Effector CD4-positive, alpha-beta T cell (primary cell): ENCODE measurements at places on chromosomes 4 and X.

GRCh38 chr4:110278127-110278526 is 79.7 kb upstream of the ELOVL6 start:
- no peak for DNase-seq

- DNase-seq, result no peak
Measured at GRCh38 chr4:1401409-1402020, 4.7 kb downstream of the NKX1-1 start.

DNA sequence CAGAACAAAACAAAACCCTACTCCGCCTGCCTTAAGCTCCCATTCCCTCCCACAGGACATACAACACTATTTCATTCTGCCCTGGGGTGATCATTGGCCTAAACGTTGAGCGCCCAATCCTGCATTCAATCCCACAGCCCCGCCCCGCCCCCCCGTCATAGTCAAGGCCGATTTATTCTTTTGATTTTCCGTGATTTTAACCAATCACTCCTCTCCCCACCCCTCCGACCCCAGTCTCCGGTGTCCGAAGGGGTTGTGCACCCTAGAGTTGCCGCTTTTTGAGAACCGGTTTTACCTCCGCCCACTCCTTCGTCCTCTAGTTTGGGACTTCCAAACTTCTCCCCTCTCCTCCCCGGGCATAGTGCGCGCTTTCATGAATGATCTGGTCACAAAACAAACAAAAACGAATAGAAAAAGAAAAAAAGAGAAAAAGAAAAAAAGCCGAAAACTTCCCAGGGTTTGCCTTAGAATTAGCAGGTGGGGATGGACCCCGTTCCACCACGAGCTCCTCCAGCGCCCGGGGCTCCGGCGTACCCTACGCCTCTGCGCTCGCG is 446 bp upstream of the UBE2A start:
- no peak for DNase-seq

DNA sequence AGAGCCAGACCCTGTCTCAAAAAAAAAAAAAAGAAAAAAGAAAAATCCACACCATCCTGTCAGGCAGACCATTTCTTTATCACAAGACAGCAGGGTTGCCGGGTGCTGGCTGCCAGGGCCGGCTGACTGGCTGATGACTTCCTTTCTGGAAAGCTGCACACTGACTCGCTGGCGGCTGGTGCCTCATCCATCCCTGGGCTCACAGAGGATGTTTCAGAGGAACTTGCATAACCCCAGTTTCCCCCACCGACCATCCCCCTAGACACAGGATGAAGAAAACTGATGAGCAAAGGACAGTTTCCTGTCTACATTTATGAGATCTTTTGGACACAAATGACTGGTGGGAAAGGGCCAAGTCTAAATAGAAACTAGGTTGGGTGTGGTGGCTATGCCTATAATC is 14.1 kb downstream of the HPSE start:
- no peak for DNase-seq

DNA sequence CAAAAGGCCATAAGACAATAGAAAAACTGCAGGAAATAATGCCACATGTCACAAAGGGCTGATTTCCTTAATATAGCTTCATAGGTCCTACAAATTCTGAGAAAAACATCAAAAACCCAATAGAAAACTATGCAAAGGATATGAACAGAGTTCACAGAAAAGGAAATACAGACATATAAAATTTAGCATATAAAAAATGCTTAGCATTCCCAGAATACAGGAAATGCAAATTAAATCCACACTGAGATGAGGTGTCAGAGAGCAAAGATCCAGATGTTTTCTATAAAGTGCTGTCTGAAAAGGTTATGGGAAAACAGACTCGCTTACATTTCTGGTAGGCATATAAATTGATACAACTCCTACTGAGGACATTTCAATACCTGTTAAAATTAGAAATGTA is 33.8 kb downstream of the TXK start:
- DNase-seq, result no peak

DNA sequence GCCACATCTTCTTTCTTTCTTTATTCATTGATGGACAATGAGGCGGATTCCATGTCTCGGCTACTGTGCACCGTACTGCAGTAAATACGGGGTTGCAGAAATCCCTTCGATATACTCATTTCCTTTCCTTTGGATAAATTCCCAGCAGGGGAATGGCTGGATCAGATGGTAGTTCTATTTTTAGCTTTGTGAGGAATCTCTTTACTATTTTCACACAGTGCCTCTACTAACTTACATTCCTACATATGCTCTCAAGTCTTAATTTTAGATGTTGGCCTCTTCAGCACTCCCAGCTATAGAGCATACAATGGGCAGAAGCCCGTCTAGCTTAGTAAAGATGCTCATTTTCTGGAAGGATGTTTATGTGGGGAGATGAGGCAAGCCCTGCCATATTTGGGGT is 317.4 kb downstream of the ASMT start:
- DNase-seq, result no peak

DNA sequence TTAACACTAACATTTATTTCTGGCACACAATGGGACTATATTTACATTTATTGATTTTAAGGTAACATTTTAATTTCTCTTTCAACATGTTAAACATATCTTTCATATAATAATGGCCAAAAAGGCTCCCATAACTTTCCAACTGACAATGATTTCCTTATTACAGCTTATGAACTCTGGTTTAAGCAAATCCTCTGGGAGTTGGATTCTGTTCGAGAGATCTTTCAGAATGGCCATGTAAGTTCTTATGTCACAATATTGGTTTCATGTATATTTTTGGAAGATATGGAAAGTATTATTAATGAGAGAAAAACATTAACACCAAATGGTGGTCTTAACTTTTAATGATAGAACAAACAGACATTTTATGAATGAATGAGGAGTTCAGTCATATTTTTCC is 4.1 kb downstream of the TDO2 start:
- no peak for DNase-seq

DNA sequence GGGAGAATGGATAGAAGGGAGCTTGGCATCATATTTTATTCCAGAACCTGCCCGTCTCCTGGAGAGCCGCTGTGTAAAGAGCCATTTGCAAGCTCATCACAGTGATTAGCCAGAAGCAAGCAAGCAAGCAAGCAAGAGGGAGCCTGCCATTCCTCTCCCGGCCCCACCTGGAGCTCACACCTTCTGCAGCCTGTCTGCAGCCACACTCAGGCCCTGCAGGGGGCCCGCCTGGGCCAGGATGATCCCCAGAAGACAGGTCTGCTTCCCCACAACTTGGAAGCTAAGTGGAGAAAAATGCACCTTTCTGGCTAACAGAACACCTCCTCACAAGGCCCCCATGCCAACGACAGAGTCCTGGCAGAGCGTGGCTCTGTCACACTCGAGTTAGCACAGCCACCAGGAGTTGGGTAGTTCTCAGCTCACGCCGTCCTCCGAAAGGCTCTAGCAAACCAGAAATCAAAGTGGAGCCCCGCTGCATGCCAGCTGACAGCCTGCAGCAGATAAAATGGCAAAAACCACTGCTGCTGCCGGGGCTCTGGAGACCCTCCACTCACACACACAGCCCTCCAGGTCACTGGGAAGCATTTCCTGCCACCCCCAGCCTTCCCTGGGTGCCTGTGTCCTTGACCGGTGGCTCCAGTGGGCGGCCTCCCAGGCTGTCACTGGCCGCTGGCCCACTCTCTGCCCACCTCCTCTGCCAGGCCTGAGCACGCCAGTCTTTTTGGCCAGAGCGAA is 54.9 kb downstream of the DCTD start:
- no peak for DNase-seq

- DNase-seq, result no peak
Measured at GRCh38 chrX:1134156-1134555, 78.3 kb downstream of the CRLF2 start.

GRCh38 chrX:139086246-139086645 is 374.7 kb upstream of the FGF13 start:
- no peak for DNase-seq

GRCh38 chr4:93867416-93868001 is 39.0 kb downstream of the ATOH1 start:
- DNase-seq, result no peak

DNA sequence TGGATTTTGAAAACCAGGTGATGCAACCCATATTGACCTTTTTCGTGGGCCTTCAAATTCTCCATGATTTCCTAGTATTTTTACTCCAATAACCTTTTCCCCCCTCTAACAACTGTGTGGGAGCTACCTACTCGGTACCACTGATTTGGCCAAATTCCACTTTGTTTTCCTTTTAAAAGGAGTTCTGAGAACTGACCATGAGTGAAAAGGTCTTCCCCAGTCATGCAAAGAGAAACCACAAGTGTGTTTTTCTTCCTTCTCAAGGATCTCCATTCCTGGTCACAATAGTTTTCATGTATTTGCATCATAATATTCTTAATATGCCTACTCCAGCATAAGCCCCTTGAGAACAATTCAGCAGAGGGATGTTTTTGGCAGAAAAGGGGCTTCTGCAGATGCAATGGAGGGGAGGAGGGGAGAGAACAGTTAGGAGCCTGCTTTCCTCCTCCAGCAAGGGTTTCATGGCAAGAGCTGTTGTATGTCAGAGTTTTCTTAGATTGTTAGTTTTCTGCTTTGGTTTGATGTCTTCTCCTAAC is 195.3 kb upstream of the ANXA3 start:
- DNase-seq, result no peak

GRCh38 chr4:102647117-102647516 is 113.7 kb downstream of the MANBA start:
- no peak for DNase-seq

GRCh38 chr4:99624141-99624719 is 33.4 kb downstream of the C4orf54 start:
- DNase-seq, result no peak

GRCh38 chr4:56698329-56698728 is 17.2 kb upstream of the HOPX start:
- no peak for DNase-seq

DNA sequence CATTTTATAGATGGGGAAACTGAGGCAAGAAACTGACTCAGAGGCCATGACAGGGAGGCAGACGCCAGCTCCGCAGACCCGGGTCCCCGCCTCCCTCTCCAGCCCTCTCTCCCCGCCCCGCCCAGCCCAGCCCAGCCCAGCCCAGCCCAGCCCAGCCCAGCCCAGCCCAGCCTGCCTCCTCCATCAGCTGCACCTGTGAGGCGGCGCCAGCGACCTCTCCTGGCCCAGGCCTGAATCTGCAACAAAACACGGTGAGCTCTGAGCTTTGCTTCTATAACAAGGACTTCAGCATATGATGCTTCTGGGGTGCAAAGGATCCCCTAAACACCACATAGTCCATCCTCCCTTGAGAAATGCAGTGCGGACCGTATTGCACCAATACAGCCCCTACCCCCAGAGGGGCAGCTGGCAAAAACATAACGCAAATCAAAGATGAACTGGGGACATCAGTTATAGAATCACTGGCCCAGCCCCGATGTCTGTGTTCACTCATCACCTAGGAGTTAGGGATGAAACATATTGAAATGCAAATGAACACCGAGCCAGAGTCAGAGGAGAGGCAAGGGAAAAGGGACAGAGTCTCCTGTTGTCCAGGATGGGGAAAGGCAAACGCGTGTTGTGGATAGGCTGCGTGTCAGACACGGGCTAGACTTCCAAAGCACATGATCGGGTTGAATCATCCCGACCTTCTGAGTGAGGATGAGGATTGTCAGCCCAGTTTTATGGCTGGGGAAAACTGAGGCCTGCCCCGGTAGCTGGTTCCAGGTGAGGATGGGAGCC is 216.1 kb upstream of the PSAPL1 start:
- no peak for DNase-seq
